ENCODE measurements at places on chromosomes 16 and 17.
A peak's percentile ranks its signal among the peaks of the same experiment; 100 is the strongest.

DNA sequence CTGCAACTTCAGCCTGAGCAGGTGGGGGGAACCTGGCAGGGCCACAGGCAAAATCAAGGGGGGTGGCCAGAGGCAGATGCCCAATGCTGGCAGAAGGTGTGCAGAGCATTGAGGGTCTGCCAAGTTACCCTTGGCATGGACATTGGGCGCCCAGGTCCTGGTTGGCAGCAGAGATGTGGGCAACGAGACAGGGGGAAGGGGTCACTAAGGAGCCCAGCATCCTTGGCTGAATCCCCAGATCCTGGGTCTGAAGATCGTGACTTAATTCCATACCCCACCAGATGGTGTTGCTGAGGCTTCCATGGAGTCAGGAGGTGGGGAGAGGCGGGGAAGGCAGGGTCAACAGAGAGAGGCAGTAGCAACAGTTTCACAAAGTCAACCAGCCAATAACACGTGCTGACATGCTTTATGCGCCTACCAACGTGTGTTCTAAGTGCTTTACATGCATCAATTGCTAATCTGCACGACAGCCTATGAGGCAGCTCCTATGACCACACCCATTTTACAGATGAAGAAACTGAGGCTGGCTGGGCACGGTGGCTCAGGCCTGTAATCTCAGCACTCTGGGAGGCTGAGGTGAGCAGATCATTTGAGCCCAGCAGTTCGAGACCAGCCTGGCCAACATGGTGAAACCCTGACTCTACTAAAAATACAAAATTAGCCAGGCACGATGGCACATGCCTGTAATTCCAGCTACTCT lies 83.3 kb downstream of the GSG1L start:
- DNase-seq: peak; percentile 36

DNA sequence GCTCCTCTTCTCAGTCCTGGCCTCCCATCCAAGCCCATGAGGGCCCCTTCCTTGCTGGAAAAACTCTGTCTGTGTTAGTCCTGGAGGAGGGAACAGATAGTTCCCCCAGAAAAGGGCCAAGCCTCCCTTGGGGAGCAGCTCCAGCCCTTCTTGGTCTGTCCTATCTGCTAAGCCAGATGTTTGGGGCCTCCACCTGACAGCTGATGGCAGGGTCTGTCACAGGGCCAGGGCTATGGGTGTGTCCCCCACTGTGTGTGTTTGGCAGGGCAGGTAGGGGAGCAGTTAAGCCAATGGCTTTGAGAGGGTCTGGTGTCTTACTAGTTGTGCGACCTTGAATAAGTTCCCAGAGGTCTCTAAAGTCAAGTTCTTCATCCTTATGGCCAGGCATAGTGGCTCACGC lies 13.6 kb upstream of the SLC4A1 start:
- DNase-seq: peak; percentile 58

DNA sequence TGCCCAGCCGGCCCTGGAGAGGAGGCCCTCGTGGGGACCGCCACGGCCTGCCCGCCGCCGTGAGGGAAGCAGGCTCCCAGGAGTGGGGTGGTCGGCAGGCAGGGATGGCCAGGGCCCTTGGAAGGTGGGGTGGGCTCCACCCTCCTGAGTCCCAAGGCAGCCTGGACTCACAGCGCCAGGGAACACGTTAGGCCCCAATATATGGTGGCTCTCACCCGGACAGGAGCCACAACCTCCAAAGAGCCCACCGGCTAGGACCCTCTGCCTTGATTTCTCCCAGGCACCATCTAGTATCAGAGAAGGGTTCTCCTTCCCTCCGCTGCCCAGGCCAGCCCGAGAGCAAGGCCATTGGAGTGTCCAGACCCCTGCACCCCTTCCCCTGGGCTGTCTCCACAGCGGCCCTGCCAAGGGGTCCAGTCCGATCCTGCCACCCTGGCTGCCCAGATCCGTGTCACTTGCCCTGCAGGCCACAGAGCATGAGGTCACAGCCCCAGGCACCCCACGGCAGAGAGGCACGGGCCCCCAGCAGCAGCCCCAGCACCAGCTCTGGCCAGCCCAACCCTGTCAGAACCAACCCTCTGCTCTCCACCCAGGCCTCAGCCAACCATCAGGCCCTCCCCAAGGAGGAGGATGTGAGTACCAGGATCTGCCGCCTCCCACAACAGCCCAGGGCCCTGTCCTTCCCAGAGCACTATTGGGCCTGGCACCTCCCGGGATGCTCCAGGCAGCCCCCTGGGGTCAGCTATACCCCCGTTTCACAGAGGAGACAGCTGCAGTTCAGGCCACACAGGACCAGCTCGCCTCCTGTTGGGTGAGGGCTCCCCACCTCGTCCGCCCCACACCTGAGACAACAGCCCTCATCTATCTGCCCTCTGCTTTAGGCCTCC lies 1.1 kb upstream of the AXIN1 start:
- DNase-seq: no peak

DNA sequence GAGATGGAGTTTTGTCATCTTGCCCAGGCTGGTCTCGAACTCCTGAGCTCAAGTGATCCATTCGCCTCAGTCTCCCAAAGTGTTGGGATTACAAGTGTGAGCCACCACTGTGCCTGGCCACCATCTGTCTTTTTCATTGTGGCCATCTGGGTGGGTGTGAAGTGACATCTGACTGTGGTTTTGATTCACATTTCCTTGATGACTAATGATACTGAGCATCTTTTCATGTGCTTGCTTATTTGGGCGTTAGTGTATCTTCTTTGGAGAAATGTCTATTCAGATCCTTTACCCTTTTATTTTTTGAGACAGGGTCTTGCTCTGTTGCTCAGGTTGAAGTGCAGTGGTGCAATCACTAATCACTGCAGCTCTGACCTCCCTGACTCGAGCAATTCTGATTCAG lies 53.9 kb upstream of the ERN1 start:
- DNase-seq: no peak

DNA sequence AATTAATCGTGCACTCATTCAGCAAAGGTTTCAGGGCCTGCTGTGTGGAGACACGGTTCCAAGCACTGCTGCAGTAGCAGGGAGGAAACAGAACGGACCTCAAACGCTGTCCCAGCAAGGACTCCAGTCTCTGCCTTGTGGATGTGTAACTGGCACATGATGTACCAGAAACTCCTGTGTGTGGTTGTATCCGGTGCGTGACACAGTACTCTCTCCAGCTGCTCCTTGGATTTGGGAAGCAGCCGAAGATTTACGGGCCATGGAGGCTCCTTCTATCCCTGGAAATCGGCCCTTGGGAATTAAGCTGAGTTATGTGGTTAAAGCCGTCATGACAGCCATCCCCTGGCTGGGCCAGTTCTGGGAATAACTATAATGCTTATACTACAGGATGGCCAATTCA lies 8.5 kb upstream of the ANKRD11 start:
- peak; percentile 64 for DNase-seq

DNA sequence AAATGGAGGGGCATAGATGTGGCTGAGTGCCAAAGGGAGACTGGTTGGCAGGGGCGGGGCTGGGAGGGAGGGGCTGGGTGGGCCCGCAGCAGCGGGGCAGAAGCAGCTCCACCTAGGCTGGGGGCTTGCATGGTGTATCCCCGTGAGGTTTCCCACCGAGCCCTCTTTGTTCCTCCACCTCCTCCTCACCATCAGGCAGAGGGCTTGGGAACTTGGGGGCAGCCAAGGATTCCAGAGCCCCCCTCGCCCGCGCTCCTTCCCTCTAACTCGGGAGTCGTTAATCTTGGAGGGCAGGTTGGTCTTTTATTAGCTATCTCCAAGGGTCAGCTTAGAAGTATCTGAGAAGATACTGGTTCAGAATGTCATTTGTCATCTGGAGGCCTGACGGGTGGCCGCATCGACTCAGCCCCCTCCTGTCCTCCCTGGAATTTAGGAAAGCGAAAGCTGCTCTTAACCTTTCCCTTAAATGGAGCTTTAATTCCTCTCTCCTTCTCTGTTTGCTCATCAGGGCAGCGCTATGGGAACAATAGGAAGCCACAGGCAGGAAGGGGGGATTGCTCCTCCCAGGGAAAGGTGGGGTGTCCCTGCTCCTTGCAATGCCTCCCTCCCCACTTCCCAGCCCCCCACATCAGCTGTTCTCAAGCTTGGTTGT lies 274.3 kb upstream of the XYLT1 start:
- no peak for DNase-seq

GRCh38 chr17:10271106-10271562 lies 72.7 kb upstream of the GAS7 start:
- no peak for DNase-seq

GRCh38 chr17:30549864-30550511 lies 72.8 kb downstream of the GOSR1 start:
- DNase-seq: no peak

DNA sequence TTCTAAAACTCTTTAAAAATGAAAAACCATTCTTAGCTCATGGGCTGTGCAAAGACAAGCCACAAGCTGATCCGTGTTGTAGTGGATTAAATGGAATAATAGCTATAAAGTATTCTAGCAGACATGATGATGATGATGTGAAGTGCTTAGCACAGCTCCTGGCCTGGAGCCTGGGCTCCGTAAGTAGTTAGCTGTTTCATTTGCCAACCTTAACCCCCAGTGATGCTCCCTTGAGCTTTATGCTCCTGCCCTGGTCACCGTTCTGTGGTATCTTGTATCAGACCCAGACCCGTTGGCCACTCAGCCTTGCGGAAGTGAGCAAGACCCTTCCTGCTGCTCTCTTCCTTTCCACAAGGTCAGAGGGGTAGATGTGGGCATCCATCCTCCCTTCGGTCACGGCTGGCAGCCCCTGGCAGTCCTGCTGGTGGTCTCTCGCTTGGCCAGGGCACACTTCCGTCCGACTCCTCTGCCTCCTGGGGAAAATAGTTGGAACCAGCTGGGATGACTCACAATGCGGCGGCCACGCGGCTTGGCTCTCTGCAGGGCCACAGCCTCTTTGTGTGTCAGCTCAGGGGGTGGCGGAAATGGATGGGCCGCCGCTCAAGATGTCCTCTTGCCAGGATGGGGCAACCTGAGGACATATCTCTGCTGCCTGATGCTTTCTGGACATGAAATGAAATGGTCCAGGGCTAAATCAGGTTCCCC lies 79.1 kb downstream of the GPR139 start:
- DNase-seq: no peak

GRCh38 chr16:47284999-47285398 lies 141.3 kb upstream of the NETO2 start:
- DNase-seq: no peak

DNA sequence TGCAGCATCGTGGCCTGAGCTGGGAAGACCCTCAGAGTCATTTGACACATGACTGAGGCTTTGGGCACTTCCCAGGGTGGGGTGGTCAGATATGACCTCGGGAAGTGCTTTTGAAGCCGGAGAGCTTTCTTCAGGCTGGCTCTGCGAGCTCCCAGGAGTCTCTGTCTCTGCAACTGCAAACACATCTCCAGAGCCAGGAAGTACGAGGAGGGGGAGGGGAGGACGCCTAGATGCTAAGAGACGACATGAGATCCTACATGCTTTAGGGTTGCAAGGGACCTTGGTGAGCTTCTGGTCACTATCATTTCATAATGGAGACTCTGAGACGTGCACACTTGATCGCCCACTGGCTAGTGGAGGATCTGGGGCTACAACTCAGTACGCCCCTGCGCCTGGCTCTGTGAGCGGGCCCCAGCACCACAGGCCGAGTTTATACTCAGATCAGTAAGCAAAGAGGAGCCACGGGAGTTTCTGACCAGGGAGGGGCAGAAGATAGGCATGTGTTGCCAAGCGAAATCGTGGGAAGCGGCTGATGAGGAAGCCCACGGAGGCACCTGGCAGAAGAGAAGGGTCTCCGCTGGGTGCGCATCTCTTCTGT lies 527 bp upstream of the MGAT5B start:
- no peak for DNase-seq

- no peak for DNase-seq
Observed at GRCh38 chr17:70888324-70888723, 719.0 kb downstream of the KCNJ2 start.

DNA sequence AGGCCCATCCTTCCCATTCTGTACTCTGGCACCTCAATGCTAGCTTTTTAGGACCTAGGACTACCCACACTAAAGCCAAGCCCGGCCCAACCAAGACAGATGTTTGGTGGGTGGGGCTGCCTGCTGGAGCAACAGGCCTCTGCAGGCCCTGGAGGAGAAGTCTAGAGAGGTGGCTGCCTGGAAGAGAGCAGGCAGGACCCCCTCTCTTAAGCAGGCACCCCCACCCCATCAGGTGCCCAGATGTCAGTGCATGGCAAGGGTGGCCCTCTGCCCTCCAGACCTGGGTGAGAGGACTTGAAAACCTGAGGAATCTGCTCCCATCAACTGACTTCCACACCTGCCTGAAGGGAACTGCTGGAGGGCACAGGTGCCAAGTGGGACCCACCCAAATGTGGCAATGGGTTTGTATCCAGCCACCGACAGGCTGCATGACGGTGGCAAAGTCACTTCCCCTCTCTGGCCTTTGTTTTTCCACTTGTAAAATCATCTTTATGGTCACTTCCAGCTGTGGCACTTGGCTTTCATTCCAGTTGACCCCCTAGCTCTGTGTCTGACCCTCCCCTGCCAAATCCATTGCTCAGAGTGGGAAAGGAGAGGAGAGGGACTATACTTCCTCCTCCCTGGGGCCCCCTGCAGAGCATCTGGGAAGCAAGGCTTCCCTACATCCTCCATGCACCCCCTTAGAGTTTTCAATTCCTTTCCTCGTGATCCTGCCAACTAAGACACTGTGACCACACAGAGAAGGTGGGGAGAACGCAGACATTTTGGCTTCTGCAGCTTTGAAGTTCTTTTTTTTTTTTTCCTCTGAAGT lies 1.7 kb upstream of the STAT5A start:
- DNase-seq: peak; percentile 48

- DNase-seq: peak; percentile 92
Observed at GRCh38 chr17:17877529-17878358, 41.0 kb upstream of the SREBF1 start.

DNA sequence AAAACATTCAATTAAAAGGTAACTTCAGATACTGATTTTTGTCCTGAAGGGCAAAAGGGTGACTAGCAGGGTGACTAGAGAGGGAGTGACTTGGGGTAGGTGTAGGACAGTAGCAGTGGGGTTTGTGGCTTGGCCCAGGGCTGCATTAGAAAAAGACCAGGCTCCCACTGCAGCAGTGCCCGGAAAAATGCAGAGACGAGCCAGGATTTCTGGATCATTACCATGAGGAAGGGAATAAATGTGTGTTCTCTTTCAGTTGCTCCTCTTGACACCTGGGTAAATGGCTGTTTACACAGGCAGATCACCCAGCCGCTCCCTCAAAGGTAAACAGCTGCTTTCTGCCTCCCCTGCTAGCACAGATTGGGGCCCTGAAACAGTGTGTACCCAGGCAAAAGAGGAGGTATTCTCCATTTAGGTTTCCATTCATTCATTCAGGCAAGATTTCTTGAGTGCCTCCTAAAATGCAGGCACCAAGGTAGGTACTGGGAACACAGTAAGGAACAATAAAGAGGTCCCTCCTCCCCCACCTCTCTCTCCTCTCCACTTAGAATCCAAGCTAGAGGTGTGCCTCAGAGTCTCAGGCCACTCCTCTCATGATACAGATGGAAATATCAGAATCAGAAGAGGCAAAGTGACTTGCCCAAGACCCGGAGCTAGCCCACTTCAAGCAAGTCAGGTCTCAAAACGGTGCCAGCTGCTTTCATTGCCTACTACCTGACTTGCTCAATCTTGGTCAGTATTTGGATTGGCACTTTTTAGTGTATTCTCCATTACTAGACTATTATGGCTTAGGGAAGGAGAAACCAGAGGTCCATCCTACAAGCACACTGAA lies 15.2 kb upstream of the TOX3 start:
- no peak for DNase-seq

GRCh38 chr17:38870259-38871165 lies 654 bp downstream of the LASP1 start:
- peak; percentile 90 for DNase-seq
